ENCODE measurements at places on chromosomes 5 and 9. TPM values are rescaled to one million over a fixed set of nuclear protein-coding genes. Genes with fewer than 3 reads are reported as not detected.
A peak's percentile ranks its signal among the peaks of the same experiment; 100 is the strongest.

GRCh38 chr5:119626086-119626485 is 3.3 kb upstream of the FAM170A start:
- no peaks in the 10 kb centered on the region for H3K36me3 ChIP-seq
- no peaks in the 10 kb centered on the region for H3K4me1 ChIP-seq
- H3K4me3 ChIP-seq: no peak overlapping the region
- no peak overlapping the region for H3K27ac ChIP-seq

- no peak overlapping the region for H3K27ac ChIP-seq
- no peaks in the 10 kb centered on the region for H3K4me1 ChIP-seq
- H3K36me3 ChIP-seq: no peaks in the 10 kb centered on the region
- H3K4me3 ChIP-seq: no peak overlapping the region
- H3K27me3 ChIP-seq: no peaks in the 10 kb centered on the region
- no peak for DNase-seq
These were observed 40.8 kb upstream of the ADAMTS19 start for GRCh38 chr5:129419292-129419691.

DNA sequence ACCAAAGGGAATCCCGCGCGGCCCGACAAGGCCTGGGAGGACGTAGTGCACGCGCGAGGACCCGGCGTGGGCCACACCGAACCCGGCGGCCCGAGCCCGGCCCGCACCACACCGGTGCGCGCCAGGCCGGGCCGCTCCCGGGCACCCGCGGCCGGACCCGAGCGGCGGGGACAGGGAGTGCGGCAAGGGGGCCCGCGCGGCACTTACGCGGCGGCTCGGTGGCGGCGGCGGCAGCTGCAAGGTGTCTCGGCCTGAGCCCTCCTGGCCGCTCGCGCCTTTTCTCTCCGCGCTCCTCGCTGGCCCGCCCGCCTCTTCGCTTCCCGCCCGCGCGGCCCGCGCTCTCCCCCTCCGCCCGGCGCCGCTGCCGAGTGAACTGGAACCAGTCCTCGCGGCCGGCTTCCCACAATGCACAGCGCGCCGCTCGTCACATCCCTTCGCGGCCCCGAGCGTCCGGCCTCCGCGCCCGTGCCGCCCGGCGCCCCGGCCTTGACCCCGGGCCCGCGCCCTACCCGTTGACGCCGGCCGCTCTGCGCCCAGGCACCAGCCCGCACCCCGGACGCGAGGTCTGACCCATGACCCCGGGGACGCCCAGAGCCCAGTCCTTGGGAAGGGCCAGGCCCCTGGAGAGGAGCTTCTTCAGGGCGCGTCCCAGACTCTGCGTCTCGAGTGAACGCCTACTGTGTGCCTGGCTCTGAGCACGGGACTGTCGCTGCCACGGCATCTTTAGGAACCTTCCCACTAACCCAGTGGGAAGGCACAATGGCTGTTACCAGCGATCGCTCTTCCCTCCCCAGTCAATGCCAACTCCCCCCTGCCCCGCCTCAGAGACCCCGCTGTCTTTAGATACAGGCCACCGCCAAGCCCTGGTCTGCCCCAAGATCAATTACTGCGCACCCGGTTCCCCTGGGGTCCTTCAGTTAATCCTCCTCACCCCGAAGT is at the start of gene MACROH2A1:
Gene MACROH2A1, minus strand, starts transcription at position 377 of the 939 bp plus-strand sequence. CDS start 10,138 bp downstream, outside the sequence.
- H3K27ac ChIP-seq: peak within 1 kb of the TSS; percentile 77
- peaks cover 13% of the 10 kb centered on the region for H3K4me1 ChIP-seq
- no peaks in the 10 kb centered on the region for H3K36me3 ChIP-seq
- peak within 1 kb of the TSS; percentile 85 for H3K4me3 ChIP-seq

- peak overlapping the region; percentile 49 for H3K27ac ChIP-seq
- no peak overlapping the region for H3K4me3 ChIP-seq
- H3K27me3 ChIP-seq: no peaks in the 10 kb centered on the region
- no peaks in the 10 kb centered on the region for H3K4me1 ChIP-seq
- peaks cover 56% of the 10 kb centered on the region for H3K36me3 ChIP-seq
These were observed 70.6 kb downstream of the LRSAM1 start for GRCh38 chr9:127521919-127522304.

The PDE6A gene
- total RNA-seq: not detected
